ENCODE measurements at places on chromosomes 5 and 9. TPM values are rescaled to one million over a fixed set of nuclear protein-coding genes. Genes with fewer than 3 reads are reported as not detected.

- DNase-seq: no peak
Measured at GRCh38 chr9:73995836-73996235, 501.3 kb upstream of the RORB start.

- no peak for DNase-seq
Measured at GRCh38 chr5:147539053-147539452, 29.2 kb upstream of the DPYSL3 start.

Gene OBP2B
- not detected for total RNA-seq

GRCh38 chr5:1348986-1349245, 4.0 kb upstream of the CLPTM1L start:
- no peak for DNase-seq

DNA sequence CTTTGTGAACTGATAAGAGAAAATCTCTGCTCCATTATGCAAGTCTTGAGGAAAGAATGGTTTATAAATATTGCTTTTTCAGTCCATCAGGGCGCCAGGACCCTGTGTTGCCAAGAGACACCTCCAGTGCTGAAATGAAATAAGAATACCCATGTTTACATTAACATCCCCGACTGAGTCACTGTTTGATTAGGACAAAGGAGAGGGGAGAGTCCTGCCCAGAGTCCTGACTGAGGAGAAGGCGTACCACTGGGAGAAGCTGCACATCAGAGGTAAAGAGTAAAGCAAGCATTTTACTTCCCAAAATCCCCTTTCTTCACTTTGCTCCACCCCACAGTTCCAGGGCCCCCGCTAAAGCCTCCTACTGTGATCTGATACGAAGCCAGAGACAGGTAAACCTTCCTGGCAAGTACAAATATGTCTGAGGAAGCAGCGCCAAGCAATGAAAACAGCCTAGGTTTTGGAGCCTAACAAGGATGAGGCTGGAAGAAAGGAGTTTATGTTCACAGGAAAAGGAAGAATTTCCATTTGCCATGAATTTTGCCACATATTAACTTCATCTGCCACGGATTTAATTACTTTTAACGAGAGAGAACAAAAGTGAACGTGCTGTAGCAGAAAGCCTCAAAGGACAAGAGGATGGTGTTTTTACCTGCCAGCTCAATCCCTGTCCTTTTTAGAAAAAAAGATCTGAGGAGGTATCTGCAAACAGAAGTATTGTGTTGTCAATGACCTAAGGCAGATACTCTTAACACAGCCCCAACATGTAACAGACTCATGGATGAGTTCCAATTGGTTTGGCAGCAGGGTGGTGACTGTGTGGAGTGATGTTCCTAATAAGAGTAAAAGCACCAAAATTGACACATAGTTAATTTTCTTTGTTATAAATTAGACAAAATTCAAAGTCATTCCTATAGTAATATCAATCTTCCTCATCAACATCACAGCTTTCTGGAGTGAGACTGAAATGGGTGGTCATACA, 209.4 kb upstream of the TLE4 start:
- DNase-seq: no peak

GRCh38 chr9:121989010-121989409, 104.1 kb downstream of the TTLL11 start:
- no peak for DNase-seq

GRCh38 chr9:113715086-113715485, 161.0 kb upstream of the ZNF618 start:
- DNase-seq: no peak

DNA sequence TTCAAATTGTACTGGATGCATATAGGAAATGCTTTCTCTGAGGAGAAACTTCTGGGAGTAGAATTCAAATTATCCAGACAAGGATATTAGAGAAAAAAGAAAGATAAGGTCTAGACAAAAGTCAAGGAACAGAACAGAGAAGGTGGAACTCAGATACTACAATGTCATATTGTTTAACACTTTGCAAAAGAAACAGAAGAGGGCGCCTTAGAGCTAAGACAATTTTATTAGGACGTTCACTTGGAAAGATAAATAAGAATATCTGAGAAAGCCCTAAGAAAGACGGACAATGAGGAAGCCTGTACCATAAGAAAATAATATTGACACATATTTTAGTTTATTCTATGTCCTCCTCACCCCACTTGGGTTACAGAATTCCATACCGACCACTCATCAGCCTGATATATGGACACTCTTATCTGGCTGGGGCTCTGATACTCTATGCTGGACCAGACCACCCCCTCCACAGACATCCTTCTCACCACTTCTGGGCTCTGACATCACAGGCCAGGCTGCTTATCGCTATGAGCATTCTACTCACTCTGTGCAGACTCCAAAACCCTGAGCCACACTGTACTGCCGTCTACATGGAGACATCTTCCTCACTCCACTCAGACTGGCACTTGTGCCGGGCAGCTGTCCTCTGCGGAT, 9.1 kb upstream of the AK3 start:
- DNase-seq: no peak

DNA sequence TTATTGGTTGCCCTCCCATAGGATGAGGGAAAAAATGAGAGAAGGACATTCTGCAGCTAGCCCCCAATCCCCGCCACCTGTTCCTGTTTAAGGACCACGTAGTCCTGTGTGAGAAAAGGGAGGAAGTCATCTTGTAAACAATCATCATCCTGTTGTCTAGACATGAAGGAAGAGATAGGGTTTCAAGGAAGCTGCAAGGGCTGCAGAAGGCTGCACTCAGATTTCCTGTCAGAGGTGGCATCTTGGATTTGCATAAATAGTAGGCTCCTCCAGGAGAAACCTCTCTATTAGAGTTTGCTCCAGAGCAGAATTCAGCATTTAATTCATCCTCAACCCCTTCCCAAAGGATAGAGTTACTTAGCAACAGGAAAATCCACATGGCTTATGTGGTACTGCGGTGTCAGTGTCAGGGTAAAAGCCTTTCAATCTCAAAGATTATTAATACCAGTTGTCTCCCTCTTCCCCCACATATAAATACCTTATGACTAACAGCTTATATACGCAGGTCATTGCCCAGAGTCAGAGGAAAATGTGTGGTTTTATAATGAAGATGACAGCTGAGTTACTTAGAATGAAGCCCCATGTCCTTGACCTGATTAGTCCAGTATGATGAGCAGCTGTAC, 4.6 kb upstream of the DNAJC18 start:
- no peak for DNase-seq

GRCh38 chr5:132266836-132267160, 9.3 kb downstream of the PDLIM4 start:
- no peak for DNase-seq

DNA sequence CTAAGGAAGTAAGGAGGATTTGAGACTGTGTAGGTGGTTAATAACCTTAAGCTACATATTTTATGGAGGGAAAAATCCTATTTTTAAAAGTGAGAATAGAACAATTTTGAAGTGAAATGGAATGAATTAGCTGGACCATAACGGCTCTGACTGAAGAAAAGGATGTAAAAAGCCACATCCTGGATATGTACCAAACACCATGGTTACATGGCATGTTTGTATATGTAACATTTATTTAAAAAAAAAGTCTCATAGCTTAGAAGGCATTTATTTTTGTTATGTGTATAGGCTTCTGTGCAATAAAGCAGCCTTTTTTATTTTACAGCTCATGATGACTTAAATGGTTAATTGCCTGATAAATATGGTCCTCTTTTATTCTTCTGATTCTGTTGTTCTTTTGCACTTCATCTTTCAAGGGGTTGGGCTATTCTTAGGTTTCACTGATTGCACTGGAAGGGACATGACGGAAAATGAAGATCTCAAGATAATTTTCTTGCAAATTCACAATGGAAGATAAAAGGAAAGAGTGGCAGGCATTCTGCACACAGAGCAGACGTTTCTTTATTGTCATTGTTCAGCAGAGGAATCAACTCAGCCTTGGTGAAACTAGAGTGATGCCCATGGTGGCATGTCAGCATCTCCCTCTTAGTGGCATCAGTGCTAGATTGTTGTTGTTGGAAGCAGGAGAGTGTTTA, 63.1 kb downstream of the DOCK8 start:
- no peak for DNase-seq

GRCh38 chr5:170860818-170861666, 776 bp upstream of the RANBP17 start:
- no peak for DNase-seq

DNA sequence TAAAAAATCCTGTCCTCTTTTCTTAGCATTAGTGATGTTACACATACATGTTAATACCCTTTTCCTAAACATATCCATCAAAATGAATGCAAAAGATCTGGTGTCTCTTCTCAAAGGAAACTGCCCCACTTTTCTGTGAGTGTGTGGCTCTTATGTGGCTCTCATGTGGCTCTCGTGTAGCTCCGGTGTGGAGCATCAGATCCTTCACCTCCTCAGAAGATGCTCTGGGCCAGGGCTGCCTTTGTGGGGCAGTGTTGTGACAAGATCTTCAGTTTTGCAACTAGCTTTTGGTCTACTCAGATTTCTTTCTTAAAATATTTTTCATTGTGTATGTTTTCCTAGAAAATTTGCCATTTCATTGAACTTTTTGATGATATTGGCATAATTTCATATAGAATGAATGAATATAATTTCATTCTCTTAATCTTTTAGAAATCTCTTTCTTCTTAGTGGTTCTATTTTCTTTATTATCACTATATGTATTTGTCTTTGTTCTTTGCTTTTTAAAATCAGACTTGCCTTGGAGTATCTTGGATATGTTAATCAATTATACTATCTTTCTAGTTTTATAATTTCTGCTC, 19.4 kb downstream of the GARNL3 start:
- no peak for DNase-seq

DNA sequence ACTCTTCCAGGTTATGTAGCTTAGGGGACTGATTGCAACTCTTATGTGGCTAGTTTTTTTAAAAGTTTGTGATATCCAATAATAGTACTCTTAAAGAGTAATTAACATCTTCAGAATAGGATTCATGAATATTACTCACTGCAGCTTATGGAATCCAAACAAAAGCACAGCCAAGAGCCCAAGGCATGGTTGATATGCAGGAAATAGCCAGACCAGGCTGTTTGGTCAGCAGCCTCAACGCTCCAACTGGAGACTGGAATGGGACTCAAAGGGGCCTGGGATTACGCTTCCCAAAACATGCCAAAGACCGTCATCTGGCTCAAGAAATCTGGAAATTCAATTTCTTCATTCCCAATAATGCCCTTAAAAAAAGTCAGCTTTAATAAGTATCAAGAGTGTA, 268.6 kb downstream of the SEC61B start:
- no peak for DNase-seq

DNA sequence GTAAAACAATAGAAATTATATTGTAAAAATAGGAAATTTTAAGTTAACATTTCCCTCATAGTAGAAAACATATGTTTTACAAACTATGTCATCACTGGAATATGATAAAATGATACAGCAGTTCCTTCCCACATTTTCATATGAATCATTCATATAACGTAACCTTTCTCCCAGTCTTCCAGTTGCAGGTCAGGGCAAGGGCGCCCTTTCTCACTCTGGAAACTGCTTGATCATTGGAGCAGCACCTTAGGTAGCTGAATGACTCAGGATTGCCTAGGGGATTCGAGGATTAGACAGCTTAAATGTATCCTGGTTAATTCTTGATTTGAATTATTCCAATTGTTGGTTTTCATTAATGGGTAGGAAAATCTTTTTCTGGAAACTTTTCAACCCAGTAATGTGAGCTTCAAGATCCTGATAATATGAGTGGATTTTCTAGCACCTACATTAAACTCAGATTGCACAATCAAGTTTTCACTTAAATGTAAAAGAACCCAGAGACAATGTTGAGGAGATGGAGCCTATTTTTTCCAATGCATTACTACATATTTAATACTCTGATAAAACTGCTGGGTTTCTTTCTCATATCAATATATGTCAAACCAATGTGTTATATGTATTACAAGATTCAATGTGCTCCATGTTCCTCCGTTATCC, 32.6 kb upstream of the ANXA1 start:
- DNase-seq: peak; percentile 66

- DNase-seq: no peak
Measured at GRCh38 chr5:22908129-22908528, 55.0 kb upstream of the CDH12 start.

GRCh38 chr5:73434461-73434860, 14.1 kb downstream of the FOXD1 start:
- DNase-seq: no peak

Measured in HCT116 (cell line).